Activated CD4-positive, alpha-beta T cell treated with anti-CD3 and anti-CD28 coated beads for 4 hours (primary cell): ENCODE measurements at places on chromosomes 7 and 10.

DNA sequence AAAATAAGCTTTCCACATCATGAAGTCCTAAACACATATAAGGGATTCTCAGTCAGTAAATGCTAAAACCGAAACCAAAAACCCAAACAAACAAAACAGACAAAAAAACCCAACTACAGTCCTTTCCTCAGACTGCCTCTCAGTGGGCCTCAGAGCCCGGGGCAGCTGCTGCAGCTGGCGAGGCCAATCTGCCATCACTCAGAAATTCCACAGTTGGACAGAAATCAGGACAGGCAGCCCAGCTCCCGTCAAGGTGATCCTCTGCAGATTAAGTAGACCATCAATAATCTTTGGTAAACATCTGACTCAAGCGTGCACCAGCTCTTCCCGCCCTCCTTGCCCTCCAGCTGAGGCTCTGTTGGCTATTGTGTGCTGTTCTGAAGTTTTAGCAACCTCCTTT, 142.2 kb downstream of the ATXN7L1 start:
- no peak for DNase-seq

- DNase-seq = no peak
Measured at GRCh38 chr10:60048091-60048501, 141.7 kb upstream of the CCDC6 start.

DNA sequence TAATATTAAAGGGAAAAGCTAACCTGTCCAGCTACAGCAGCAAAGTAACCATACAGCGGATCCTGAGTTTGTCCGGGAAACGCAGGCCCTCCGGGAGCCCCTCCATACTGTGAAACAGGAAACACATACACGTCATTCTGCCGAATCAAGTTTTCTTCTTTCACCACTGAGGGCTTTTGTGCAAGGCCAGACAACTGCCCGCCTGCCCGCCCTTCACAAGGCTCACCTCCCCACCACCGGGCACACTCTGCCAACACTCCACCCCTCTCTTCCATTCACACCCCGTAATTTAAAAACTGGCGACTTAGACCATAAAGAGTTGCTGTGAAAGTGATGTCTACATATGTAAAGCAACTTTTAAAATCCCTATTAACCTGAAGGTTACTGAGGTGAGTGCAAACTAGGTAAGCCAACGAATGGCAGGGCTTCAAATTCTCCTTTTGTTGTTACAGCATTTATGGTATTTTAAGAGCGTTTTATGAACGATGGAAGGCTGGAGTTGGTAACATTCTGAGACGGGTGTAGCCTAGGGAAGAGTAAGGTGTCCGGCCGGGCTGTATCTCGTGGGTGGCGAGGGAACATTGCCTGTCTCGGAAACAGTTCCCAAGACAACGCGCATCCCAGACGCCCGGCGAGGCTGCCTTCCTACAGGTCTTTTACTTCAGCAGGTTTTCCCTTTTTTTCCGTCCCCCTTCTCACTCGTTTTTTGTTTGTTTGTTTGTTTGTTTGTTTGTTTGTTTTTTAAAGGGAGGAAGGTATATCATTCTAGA, 817 bp downstream of the SRI start:
- DNase-seq = peak; percentile 15

- DNase-seq = no peak
Measured at GRCh38 chr7:15848362-15848761, 161.9 kb upstream of the MEOX2 start.

DNA sequence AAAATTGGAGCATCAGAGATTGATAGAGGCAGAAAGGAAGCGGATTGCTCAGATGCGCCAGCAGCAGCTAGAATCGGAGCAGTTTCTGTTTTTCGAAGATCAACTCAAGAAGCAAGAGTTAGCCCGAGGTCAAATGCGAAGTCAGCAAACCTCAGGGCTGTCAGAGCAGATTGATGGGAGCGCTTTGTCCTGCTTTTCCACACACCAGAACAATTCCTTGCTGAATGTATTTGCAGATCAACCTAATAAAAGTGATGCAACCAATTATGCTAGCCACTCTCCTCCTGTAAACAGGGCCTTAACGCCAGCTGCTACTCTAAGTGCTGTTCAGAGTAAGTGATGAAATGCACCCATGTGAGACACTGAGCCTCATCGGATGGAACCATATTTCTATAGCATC, 33.1 kb downstream of the STAMBPL1 start:
- no peak for DNase-seq
